Transverse colon (tissue), 4 donors: ENCODE measurements at places on chromosomes 11 and 22. TPM values are rescaled to one million over a fixed set of nuclear protein-coding genes. Genes with fewer than 3 reads are reported as not detected.

GRCh38 chr11:128574576-128575011, 12.8 kb downstream of the ETS1 start:
- no peaks in the 10 kb centered on the region for H3K36me3 ChIP-seq
- no peak overlapping the region for H3K4me3 ChIP-seq
- no peaks in the 10 kb centered on the region for H3K27me3 ChIP-seq

DNA sequence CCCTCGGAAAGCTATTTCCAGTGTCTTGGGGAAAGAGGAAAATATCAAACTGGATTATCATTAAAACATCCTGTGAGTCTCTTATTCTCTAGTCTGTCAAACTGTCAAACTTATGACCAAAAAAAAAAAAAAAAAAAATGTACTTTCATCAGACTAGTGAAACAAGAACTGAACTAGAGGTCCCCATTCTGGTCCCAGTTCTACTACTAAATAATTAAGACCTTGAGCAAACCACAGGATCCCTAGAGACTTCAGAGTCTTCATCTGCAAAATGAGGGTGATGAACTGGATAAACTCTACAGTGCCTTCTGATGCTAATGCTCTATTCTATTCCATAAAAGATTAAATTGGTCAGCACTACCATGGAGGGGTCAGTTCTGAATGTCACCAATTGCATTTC, 105.8 kb downstream of the SERGEF start:
- H3K27ac ChIP-seq, result no peak overlapping the region
- no peak for DNase-seq
- no peak overlapping the region for H3K4me3 ChIP-seq
- H3K27me3 ChIP-seq, result no peaks in the 10 kb centered on the region

DNA sequence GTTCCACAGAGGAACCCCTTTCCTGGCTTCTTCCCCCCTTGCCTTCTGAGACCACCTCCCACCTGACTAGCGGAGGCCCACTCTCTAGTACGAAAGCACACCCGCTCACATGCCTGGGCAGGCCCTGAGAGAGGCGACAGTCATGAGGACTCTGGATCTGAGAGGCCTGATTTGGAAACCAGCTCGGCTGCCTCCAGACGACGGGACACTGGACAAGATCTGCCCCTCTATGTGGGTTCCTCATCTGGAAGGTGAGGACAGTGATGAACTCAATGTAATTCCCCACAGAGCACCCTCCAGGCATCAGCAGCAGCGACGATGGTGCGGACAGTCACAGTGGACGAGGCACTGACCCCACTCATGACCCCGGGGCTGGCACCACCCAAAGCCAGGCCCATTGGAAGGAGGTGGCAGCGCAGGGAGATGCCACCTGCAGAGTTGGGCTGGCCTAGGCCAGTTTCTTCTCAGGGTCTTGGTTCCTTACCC, 7.5 kb downstream of the SULT4A1 start:
- no peaks in the 10 kb centered on the region for H3K4me1 ChIP-seq
- DNase-seq, result no peak
- no peak overlapping the region for H3K4me3 ChIP-seq
- peaks cover 13% of the 10 kb centered on the region for H3K27me3 ChIP-seq
- H3K27ac ChIP-seq, result no peak overlapping the region
- no peaks in the 10 kb centered on the region for H3K36me3 ChIP-seq

DNA sequence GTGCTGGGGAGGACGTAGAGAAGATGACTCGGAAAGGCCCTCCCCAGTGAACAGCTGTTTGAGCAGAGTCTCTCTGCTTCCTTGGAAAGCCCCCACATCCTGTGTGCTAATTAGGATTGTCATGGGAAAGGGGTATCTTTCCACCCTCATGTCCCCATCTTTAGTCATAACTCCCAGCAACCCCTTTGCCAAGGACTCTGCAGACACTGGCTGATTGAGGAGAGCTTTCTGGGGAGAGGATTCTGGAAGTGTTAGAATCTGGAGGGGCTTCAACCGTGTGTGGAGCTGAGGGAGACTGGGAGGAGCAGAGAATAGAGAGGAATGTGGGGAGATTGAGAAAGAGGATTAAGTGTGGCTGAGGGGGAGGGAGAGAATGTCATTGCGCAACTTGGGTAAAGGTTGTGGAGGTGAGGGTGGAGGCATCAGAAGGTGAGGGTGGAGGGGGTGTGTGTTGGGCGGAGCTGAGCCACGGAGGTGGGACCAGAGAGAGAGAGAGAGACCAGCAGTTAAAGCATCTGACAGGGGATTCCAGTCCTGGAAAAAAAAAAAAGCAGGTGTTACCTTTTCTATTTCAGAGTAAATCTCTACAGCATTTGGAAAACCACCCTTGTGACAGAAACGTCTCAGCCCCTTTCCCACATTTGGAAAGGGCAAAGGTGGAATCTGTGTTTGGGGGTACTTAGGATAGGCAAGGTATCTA, 2.2 kb downstream of the DTX4 start:
- H3K27ac ChIP-seq, result peak overlapping the region; percentile 93
- peak; percentile 88 for DNase-seq
- peak overlapping the region; percentile 80 for H3K4me3 ChIP-seq
- H3K27me3 ChIP-seq, result no peaks in the 10 kb centered on the region

The MYOD1 gene
- total RNA-seq, result not detected
